Erythroblast (primary cell): ENCODE measurements at places on chromosomes 11 and 22.
A peak's percentile ranks its signal among the peaks of the same experiment; 100 is the strongest.

DNA sequence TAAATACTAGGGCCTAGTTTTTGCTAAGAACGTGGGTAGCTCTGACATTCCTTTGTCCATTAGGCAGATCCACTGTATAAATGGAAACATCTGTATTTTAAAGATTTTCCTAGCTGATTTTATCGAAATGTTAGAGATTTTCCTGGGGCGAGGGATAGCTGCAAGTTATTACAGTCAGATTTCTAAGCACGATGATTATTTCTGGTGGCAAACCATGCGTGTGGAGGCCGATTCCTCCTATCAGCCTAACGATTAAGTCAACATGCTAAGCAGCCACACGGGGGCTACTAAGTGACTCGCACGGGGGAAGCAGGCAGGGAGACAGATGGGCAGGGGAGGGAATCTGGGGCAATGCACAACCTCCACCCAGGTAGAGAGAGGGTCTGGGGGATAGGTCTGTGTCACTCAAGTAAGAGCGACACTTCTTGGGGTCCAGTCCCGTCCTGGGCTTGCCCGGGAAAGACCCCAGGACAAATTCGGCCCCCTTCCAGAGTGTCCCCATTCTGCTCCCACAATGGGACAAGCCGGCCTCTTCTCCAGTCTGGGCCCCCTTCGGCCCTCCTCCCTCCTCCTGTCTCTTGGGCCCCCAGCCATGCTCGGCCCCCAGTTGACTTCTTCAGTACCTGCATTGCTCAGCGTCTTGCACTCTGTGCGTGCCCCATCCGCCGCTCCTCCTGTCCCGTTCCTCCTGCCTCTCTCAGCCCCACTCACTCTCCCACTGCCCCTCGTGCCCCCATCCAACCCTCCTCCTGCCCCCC, 571 bp downstream of the C11orf24 start:
- peak; percentile 86 for DNase-seq

DNA sequence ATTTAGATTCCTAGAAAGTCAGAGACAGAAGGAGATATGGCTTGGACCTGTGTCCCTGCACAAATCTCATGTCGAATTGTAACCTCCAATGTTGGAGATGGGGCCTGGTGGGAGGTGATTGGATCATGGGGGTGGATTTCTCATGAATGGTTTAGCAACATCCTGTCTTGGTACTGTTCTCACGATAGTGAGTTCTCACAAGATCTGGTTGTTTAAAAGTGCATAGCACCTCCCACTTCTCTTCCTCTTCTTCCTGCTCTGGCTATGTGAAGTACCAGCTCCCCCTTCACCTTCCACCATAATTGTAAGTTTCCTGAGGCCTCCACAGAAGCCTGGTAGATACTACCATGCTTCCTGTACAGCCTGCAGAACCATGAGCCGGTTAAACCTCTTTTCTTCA, 27.6 kb upstream of the PAMR1 start:
- DNase-seq, result no peak

DNA sequence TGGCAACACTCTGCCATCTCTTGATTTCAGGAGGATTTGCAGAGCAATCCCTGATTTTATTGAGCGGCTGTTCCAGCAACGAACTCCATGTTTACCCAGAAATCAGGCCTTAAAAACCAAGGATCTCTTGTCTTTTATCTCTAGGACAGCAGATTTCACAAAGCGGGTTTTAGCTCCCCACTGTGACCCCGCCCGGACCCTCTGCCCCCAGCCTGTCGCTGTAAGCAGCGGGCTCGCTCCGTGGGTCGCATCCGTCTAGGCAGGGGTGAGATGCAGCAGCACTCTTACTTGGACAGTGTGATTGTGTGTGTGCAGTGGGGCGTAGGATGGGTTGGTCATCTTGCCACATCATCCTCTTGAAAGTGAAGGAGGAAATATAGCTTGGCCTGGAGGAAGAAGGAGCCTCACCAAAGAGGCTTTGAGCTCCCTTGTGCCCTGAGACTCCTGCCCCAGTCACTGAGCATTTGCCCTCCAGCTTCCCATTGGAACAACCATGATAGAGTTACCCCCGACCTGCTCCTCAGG, 189.2 kb upstream of the TBCEL start:
- DNase-seq, result no peak

DNA sequence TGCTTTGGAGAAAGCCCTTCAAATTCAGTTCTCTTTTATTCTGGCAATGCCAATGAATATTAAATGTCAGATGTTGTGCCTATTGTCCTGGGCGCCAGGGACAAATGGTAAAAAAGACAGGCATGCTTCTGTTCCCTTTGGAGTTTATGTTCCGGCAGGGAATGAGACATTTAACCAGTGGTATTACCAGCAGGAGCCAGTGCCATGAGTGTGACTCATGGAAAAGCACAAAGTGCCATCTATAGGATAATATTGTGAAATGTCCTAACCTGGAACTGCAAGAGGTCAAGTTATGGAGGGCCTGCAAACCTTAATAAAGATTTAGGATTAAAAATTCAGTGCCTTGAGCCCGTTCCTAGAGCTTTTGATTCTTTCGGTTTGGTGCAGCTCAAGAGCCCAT, 39.5 kb downstream of the REXO2 start:
- no peak for DNase-seq

DNA sequence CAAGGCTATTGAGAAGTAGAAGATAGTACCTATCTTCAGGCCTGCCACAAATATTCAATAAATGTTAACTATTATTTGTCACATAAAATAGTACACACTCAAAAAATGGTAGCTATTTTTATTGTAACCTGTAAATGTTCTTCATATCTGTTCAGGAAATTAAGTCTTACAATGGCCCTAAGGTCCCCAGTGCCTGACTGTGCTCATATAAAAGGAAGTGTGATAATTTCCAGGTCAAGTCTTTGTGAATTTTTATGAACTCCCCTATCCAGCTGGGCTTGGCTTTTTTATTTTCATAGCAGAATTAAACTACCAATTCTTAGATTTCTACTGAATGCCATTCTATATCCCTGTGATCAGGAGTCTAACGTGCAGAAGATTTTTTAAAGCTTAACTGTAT, 284.2 kb upstream of the PITPNB start:
- no peak for DNase-seq

- DNase-seq, result no peak
Observed at GRCh38 chr11:134676516-134677287, 264.7 kb upstream of the B3GAT1 start.

DNA sequence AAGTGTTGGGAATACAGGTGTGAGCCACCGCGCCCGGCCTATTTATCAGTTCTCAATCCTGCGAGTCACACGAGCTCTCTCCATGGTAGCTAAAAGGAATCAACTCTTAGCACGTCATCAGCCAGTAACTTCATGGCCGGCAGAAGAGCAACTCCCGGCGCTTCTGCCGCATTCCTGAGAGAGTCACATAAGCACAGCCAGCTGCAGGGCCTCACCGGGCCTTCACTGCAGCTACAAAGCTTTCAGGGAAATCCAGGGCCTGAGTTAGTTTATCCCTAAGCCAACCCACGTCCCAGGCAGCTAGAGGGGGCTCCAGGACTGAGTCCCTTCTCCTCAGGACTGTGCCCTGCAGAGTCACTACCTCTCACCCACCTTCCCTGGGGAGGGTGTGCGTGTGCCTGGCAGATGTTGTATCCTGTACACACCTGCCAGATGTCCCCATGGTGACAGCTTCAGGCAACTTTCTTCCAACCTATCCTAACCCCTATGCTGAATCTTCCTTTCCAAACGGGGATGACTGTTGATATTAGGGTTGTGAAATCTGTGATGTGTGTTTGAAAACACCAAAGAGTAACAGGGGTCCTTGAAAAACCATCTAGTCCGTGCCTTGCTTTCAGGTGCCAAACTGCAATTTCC, 45.9 kb upstream of the ARFGAP3 start:
- no peak for DNase-seq

GRCh38 chr11:45661439-45662055, 3.9 kb downstream of the CHST1 start:
- DNase-seq, result no peak

- DNase-seq, result no peak
Observed at GRCh38 chr11:118610225-118610772, 2.9 kb downstream of the PHLDB1 start.

- DNase-seq, result no peak
Observed at GRCh38 chr11:24617856-24618255, 121.0 kb downstream of the LUZP2 start.

- no peak for DNase-seq
Observed at GRCh38 chr11:45796461-45796861, 8.5 kb upstream of the SLC35C1 start.

- no peak for DNase-seq
Observed at GRCh38 chr11:24900960-24901549, 404.2 kb downstream of the LUZP2 start.

GRCh38 chr22:42885446-42885845, 28.4 kb upstream of the ARFGAP3 start:
- DNase-seq, result no peak

GRCh38 chr11:45176996-45177395, 30.6 kb downstream of the PRDM11 start:
- peak; percentile 20 for DNase-seq

DNA sequence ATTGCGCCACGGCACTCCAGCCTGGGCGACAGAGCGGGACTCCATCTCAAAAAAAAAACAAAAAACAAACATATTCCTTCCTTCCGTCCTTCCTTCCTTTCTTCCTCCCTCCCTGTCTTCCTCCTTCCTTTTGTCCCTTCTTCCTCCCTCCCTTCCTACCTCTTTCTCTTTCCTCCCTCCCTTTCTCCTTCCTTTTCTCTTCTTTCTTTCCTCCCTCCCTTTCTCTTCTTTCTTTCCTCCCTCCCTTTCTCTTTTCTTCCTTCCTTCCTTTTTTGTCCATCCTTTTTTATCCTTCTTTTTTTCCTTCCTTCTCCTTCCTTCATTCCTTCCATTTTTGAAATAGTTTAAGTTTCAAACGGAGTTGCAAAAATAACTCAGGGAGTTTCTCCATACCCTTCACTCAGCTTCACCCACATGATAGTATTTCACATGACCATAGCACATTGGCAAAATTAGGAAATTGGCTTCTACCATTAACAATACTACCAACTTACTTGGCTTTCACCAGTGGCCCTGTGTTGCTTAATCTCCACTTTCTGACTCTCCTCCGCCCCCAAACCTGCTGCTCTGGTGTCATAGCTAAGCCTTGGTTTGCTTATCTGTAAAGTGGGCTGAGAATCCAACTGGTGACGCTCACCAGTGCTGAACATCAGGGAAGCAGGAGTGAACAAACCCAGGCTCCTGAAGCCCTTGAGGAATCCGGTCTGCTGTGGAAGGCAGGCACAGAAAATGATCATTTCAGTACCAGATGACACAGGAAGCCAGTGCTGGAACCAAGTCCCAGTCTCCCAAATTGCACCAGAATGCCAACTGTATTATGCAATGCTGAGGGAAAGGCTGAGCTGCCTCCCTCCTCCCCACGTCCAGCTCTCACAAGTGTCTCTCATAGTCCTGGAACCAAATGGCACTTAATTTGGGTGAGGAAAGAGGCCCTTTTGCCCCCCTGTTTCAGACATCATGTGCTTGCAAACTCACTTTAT, 17.2 kb upstream of the CRYBB3 start:
- DNase-seq, result no peak

GRCh38 chr11:36512016-36512415, 1.9 kb upstream of the TRAF6 start:
- no peak for DNase-seq

GRCh38 chr11:74135127-74135840, 35.5 kb downstream of the C2CD3 start:
- no peak for DNase-seq

- no peak for DNase-seq
Observed at GRCh38 chr11:130560781-130561109, 112.3 kb downstream of the ADAMTS15 start.

DNA sequence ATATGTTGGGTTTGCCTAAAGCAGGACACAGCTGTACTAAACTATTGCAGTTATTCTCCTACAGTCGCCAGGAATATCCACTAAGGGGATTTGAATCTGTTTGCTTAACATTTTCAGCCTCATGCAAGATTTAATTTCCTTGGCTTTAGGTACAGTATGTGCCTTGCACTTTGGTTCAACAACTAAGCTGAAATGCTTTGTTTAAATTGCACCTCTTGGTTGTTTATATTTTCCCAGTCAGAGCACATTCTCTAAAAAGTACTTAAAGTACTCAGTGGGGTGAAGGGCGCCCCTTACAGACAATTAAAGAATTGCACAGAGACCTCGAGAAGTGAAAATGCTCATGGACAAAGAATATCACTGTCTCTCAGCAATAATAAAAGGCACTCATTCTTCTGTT, 107.8 kb upstream of the MTNR1B start:
- DNase-seq, result no peak

GRCh38 chr22:41526830-41527799, 17.2 kb downstream of the POLR3H start:
- DNase-seq, result peak; percentile 66

DNA sequence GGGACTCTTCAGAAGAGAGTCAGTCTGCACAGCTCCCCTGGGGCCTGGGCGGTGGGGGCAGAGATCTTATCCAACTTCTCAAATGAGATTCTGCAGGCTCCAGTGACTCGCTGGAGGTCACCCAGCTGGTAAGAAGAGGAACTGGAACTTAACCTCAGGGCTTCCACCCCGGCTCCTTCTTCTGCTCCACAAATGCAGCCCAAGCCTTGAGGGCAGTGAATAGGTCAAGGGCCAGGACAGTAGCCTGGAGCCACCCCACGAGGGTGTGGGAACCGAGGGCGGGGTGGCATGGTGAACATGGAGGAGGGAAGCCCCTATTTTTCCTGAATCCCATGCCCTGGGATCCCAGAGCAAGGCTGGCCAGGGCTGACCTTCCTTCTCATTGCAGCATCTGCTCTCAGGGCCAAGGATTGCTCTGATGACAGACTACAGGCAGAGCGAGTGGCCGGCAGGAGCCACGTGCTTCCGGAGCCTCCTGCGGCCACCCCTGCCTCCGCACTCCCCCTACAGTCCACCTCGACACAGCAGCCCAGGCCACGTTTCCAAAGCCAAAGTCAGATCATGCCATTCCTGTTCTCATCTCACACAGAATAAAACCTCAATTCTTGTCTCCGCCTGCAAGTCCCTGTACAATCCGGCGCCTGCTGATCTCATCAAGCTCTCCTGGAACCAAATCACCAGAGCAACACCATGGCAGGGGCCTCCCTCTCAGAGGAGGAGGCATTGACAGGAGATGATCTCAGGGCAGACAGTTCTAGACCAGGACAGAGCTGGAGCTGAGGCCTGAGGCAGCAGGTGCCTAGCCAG, 21.1 kb upstream of the UPK3A start:
- DNase-seq, result peak; percentile 47

GRCh38 chr11:27046956-27047355, 6.3 kb downstream of the BBOX1 start:
- DNase-seq, result no peak

DNA sequence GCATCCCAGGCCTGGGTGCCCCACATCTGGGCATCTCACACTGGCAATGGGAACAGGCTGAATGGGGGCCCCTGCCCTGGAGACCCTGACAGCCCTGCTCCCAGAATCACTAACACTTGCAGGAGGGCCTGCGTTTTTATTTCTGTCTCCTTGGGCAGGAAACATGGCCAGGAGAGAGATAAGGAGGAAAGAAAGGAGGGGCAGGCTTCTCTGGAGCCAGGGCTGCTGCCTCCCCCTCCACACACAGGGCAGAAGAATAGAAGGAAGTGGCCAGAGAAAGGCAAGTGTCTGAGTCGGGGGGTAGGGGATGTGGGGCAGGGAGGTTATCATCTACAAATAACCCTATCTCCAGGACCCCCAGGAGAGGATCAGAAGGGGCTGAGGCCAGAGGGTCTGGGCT, 25.5 kb upstream of the TSPAN18 start:
- no peak for DNase-seq
